Thyroid gland (tissue), 4 donors: ENCODE measurements at places on chromosomes 1 and 21.

GRCh38 chr21:46483300-46484295 lies 24.9 kb downstream of the DIP2A start:
- no peak for DNase-seq

DNA sequence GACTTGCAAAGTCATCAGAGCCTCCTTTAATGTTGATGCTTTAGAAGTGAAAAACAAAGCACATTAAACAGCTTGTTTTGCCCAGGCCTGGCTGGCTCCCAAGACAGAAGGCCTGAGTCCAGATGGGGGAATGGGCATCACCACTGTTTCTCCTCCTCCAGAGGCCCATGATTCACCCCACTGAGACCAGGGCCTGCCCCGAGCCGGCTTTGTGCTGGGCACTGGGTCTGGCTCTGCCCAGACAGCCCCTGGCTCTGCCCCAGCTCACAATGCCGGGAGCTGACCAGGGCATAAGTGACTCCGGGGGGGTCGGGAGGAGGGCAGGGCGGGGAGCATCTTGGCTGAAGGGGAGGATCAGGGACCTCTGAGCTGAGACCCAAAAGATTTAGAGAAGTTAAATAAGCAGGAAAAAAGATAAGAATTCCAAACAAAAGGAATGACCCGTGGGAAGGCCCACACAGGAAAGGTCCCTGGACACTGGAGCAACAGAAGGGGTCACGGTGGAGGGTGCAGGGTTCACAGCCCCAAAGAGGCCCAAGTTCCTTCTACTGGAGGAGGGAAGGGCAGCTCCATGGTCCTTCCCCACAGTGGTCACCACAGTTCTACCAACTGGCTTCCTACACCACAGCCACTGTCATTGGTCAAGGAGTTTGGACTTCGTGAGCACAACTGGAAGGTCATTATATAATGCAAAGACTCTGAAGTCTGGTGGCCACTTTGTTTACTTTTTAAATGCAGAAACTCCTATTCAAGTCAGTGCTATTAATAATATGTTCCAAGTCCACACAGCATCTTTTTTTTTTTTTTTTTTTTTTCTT lies 5.5 kb downstream of the C2CD2 start:
- peak; percentile 41 for DNase-seq

- DNase-seq, result no peak
Observed at GRCh38 chr1:169968174-169968573, 74.5 kb upstream of the SCYL3 start.

DNA sequence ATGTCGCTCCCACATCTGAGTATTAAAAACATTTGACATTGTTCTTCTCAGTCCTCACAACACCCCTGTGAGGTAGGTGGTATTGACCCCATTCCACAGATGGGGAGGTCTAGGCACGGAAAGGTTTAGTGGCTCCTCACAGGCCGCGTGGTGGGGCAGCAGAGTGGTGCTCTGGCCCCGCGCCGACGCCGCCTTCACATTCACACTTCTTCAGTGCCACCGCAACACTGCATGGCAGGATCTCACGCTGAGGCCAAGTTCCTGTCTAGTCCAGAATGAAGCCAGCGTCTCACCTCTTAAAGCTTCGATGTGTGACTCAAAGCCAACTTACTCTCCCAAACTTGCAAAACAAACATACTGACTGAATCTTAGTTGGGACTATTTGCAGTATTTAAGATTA lies 12.1 kb downstream of the ICMT start:
- DNase-seq, result no peak

- no peak for DNase-seq
Observed at GRCh38 chr1:205497351-205497750, 7.1 kb upstream of the CDK18 start.

DNA sequence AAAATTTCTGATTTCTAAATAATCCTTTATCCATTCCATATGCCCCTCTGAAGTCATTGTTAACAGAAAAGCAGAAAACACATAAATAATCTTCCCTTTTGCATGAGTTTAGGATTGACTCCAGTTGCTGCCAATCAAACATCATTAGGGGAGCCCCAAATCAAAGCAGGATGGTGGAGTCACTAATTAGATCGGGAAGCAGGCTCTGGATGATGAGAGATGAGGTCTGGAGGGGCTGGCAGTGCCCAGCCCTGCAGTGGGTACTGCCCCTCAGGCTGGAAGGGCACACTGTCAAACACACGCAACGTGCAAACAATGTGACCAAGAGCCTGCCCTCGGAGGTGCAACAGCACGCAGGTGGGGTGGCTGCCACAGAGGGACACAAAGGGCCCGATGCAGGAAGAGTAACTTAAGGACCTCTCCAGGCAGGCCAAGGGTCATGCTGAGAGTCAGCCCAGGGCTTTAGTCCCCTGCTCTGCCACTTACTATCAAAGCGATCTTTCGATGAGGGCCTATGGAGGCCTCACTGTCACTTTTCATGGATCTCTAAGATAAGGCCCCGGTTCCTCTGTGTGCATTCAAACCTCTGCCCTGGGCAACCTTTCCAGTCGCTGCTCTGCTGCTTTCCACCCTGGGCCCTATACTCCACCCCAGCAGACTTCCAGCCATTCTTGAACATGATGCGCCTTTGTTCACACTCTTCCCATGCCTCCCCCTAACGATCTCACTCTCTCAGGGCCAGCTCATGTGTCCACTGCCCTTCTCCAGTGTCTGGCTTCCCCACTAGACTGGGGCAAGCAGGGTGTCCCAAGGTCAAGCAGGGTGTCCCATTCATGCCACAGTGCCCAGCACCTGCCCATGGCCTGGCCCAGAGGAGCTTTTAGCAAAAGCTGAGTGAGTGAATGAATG lies 98.9 kb downstream of the DMRTB1 start:
- no peak for DNase-seq

DNA sequence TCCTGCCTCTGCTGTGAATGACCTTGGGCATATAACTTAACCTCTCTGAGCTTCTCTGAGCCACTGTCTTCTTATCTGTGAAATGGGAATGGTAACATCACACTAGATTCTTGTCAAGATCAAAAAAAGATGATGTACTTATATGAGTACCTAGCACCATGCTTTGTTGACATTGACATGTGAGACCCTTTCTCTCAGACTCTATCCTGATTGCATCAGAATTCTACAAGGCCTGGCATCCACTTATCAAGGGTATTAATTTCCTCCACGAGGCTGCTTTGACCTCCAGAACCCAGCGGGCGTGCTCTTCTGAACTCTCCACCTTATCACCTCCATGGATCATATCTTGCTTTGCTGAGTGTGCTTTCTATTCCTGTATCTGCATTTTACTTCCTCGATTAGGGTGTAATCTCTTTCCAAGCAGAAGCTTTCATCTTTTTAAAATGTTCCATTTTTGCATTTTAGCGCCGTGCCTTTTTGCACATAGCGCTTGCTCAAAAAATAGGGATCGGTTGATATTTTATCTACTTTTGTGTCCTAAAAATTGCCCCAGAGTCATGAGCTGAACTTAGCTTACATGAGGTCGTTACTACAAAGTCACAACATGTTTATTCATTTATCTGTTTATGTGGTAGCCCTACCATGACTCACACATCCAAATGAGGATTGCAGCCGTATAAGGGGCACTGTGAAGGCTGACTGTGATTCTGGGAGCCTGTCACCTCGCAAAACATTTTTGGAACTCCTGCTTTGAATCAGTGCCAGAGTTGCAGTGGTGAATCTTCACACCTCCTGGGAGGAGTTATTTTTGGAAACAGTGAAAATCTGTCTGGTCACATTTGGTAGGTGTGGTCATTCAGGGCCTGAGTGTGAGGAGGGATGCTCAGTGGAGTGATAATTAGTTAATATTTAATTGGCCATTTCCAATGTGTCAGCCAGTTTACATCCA lies 63.2 kb downstream of the IER5 start:
- no peak for DNase-seq

DNA sequence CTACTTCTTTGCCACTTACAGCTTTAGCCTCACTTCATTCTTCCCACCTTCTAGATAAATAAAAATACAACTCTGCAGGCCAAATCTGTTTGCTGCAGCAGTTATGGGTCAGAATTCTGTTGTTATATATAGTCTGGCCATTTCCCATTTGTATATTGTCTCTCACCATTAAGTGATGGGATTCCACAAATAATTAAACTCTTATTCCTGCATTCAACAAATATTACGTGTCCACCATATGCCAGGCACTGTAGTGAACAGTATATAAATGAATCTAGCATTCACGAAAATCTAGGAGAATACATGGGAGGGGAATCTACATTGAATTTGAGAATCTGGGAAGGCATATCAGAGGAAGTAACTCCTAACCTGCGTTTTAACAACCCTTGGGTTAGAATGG lies 5.7 kb upstream of the GLRX2 start:
- DNase-seq, result no peak

DNA sequence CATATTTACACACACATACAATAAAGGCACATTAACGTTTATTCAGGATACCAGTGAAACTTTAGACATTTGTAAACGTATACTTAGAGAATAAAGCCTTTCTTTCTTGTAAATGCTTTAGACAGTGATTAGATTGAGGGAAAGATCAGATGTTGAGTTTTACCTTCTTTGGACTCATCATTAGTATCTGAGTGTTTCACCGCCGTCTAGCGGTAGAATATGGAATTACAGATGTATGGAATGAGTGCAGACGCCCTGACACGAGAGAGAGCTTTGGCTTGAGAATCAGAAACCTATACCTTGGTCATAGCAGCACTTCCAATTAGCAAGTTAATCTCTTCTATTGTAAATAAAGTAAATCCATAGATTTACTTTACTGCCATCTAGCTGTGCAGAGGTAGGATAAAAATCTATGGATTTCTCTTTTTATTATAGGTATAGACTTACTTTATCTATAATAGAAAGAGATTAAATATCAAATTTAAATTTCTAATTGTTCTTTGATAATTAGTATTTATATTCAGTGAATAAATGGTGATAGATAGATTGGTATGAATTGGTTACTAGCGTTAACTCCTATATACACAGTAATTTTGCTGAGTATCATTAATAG lies 12.6 kb downstream of the FLG2 start:
- DNase-seq, result peak; percentile 39

- peak; percentile 59 for DNase-seq
Observed at GRCh38 chr1:93746021-93746812, 64.6 kb upstream of the BCAR3 start.

DNA sequence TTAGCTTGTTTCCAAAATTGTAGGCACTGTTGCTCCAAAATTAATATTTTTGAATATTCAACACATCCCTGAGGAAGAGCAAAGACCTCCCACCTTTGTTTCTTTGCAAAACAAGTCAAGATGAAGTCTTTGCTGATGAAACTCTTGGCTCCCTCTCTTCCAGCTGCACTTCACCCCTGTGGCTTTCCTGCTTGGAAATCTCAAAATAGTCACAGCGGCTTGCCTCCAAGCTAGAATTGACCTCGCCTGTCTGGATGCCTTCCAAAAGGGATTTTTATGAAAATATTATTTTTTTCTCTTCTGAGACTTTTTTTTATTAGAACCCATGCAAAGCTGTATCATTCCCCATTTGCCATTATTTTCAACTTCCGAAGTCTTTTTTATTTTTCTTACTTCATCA lies 71.1 kb upstream of the MROH9 start:
- no peak for DNase-seq

DNA sequence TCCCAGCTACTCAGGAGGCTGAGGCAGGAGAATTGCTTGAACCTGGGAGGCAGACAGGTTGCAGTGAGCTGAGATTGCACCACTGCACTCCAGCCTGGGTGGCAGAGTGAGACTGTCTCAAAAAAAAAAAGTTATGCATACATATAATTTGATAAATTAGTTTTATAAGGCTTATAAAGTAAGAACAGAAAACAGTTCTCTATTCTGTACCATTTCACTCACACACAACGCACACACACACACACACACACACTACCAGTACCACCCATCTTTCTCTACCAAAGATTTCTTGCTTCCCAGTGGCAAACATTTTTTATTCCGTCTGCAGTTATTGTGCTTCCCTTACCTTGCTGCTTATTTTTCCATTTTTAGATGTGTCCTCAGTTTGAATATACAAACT lies 46.4 kb upstream of the FASLG start:
- DNase-seq, result no peak

- DNase-seq, result no peak
Observed at GRCh38 chr1:43294761-43295160, 6.0 kb upstream of the TIE1 start.

DNA sequence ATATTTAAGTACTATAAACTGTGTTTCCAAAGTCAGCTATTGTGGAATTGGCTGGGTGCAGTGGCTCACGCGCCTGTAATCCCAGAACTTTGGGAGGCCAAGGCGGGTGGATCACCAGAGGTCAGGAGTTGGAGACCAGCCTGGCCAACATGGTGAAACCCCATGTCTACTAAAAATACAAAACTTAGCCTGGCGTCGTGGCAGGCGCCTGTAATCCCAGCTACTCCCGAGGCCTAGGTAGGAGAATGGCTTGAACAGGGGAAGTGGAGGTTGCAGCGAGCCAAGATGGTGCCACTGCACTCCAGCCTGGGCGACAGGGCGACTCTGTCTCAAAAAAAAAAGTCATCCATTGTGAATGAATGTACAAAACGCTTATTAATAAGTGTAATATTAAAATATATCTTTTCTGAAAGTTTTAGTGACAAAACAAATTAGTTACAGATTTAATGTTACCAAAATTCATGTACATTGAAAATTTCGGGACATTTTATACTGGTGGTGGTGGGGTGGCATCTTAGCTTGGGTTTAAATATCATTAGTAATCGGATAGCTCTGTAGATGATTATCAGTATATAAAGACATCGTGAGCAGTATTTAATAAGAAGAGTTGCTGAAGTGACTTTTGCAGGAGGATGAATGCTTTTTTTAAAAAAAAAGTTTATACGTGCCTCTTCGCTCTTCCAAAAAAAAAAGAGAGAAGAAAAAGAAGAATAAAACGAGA lies 503 bp upstream of the SRSF11 start:
- no peak for DNase-seq

DNA sequence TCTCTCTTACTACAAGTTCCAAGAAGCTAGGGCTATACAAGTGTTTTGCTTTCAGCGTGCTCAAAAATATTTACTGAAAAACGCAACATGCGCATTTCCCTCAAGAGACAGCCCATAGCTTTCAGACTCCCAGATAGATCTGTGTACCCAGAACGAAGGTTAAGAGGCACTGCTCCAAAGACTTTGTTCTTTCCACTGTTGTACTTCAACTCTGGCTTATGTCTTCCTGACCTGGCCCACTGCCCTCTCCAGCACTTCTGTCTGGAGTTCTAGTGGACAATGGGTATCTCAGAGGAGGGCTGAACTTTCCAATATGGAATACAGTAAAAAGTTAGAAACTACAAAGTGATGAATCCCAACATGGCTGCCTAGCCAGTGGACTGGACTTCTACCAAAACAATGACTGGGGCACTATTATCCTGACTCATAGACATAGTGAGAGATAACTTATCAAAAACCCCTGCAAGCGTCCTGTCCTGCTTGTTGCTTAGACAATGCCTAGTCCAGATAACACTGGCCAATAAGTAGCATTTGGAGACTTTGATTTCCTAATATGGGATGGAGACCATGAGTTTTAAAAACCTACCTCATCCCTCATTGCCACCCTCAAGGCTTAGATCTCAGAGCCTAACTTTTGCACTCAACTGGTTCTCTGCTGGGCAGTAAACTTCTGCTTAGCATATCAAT lies 8.8 kb upstream of the ADAR start:
- DNase-seq, result no peak
